ENCODE measurements at places on chromosomes 2 and 18.

DNA sequence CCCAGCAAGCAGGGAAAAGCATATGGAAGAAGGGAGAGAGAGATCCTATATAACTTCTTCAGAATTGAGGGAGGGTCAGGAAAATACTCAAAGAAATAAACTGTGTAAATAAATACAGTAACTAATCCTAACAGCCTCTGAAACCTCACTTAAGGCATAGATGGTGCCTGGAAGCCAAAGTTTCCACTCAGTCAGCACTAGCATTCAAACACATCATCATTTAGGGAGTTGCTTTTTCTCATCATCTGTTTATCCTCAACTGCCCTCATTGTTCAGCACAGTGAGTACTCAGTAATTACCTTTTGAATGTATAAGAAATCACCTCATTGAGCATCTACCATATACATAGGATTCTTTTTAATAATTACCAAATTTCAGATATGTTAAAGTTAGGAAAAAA, 262.9 kb downstream of the C1D start:
- DNase-seq: no peak

GRCh38 chr2:187434342-187434785, 13.7 kb downstream of the CALCRL start:
- no peak for DNase-seq

DNA sequence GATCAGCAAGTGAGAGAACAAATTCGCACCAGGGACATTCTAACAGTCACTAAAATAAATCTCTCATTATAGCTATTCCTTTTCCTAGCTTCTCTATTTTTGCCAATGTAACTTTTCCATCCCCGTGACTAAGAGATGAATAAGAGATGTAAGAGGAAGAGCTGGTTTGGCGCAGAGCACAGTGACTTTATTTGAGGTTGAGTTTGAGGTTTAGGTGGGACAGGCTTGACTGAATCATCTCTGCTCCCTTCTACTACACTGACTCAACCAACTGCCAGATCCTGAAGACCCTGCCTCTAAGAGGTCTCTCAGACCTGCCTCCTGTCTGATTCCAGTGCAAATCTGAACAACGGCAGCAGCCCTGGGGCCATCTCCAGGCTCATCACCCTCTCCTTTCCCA, 28.0 kb downstream of the RFX8 start:
- no peak for DNase-seq

- DNase-seq: no peak
Measured at GRCh38 chr18:9428862-9429661, 46.3 kb upstream of the RALBP1 start.

- DNase-seq: no peak
Measured at GRCh38 chr2:204505488-204505887, 39.8 kb upstream of the PARD3B start.

DNA sequence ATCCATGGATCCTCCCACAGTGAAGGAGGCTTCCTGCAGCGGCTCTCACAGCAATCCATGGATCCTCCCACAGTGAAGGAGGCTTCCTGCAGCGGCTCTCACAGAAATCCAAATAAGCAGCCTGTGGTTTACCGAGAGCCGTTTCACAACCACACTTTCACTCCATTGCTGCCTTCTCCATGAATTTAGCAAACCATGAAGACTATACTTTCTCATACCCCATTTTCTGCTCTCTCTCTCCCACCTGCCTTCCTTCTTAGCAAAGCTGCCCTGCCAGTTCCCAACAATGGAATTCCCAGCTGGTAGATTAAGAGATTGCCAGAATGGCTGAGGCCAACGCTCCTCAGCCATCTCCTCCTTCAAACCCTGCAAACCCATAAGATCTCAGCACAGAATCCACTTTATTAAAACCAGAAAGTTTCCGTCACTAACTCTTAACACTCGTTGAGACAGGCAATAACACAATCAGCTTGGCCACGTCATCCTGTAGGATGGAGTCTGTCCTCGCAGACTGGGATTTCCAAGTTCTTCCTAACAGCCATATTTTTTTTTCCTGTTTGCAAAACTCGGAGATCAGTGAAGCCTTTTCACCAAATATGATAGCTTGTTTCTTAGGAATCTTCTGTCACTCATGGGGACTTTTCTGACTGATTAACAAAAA, 162.2 kb downstream of the PXDN start:
- no peak for DNase-seq

DNA sequence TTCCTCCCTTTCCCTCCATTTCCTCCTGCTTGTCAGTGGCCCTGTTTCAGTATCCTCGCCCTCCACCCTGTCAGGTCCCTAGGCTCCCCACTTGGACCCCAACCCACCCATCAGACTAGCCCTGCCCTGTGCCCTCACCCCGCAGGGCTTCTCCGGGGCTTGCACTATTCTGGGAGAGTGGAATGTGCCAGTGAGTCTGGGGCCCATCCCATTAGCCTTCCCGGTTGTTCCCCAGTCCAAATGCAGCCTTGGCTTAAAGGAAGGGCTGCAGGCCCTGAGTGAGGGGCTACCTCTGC, 45.5 kb downstream of the MYO7B start:
- DNase-seq: no peak

DNA sequence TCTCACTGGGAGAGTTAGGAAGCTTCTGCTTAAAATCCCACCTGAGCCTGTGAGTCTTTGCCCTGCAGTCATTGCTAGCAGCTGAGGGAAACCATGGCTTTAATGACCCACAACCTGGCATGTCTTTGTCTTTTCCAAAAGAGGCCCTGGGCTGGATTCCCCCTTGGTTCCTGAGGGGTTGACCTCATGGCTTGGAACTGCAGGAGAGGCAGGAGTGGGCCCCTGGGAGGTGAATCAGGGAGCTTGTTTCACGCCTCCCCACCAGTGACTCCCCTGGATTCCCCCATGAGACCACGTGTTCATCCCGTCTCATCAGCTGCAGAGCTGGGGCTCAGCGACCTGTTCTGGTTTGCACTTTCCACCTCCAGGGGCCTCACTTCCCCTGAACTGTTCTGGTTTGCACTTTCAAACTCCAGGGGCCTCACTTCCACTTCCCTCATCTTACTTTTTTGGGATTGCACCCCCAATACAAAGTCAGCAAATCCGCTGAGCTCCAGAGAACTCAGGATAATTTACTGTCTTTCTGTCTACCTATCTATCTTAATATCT, 58.5 kb upstream of the TMEM18 start:
- no peak for DNase-seq

- no peak for DNase-seq
Measured at GRCh38 chr2:196563876-196564275, 75.6 kb upstream of the CCDC150 start.

GRCh38 chr18:1050012-1050657, 145.5 kb downstream of the ADCYAP1 start:
- DNase-seq: no peak

GRCh38 chr18:9726175-9726574, 18.1 kb downstream of the RAB31 start:
- DNase-seq: no peak

DNA sequence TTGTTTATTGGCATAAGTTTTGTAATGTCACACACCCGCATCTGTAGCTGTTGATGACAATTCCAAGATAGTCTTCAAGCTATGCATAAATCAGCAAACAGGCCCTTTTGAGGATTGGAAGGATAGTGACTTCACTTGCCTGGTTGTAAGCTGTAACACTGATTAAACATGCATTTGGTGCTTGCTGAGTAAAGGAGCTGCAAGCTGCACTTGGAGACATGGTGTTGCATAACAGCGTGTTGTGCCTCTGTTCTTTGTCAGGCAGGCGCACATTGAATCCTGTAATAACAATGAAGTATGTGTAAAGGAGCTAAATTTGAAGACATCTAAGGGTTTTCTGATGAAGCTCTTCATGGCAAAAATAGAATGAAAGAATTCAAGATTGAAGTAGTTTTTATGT, 68.7 kb upstream of the TTC27 start:
- no peak for DNase-seq

- no peak for DNase-seq
Measured at GRCh38 chr2:16470936-16471490, 194.6 kb downstream of the CYRIA start.

DNA sequence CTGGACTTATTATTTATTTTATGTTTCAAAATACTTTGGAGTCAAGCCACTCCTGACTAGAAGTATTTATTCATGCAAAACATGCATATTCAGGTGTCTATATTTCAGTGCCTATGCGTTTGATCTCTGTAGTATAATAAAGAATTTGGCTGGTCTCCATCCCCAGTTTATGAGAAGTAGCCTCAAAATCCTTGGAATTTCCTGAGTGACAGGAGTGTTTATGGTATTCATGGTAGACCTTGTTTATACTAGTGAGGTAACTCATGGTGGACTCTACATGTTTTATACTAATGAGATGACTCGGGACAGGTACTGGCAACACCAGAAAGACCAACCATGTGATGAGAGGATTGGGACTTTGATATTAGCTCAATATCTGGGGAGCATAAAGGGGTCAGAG, 43.9 kb upstream of the CSRNP3 start:
- no peak for DNase-seq

- DNase-seq: peak; percentile 22
Measured at GRCh38 chr18:45384137-45384961, 230.9 kb upstream of the SLC14A2 start.

DNA sequence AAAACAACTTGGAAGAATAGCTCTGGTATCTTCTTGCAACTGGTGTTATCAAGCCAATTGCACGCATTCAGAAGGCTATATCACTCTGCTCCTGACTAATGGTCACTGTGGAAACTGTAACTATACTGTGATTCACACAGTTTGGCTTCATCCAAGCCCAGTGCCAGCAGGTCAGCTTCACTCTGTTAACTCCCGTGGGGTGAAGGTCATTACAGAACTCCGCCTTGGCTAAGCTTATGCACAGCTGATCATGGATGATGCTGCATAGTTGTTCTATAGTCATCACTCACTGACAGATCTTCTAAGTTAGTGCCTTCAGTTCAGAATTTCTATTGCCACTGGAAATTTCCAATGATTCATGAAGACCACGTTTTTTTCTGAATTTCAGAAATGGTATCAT, 497.2 kb upstream of the NETO1 start:
- no peak for DNase-seq

- no peak for DNase-seq
Measured at GRCh38 chr2:235977445-235977844, 190.7 kb downstream of the GBX2 start.

DNA sequence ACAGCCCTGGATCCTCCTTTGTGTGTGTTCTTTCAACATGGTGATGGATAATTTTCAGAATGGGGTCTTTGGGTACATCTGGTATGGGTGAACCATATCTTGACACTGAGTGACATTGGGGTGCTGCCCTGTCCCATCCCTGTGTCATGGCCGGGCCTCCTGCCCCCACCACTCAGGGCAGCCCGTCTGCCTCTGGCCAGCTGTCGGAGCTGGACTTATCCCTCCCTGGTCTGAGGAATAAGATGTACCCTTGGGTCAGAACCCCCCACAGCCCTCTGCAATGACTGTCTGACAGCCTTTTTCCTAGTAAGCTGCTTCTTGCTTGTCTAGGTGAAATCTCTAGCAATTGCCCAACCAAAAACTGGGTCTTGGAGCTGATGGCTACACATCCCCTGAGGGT, 142.9 kb downstream of the SH3RF3 start:
- DNase-seq: no peak

DNA sequence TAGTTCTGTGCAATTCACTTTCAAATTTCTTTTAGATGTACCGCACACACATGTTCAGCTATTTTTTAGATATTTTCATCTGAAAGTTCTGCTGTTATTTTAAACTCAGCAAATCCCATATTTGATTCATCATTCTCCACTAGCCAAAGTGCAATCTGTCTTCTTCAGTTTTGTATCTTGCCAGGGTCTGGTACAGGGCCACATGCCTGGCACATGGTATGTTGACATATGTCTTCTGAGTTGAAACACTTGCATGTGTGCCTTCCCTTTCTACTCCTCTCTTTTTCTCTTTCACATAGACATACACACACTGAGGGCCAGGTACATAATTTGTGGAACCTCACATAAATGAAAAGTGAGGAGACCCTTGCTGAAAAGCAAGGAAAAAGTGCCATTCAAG, 25.7 kb upstream of the SESTD1 start:
- DNase-seq: no peak

DNA sequence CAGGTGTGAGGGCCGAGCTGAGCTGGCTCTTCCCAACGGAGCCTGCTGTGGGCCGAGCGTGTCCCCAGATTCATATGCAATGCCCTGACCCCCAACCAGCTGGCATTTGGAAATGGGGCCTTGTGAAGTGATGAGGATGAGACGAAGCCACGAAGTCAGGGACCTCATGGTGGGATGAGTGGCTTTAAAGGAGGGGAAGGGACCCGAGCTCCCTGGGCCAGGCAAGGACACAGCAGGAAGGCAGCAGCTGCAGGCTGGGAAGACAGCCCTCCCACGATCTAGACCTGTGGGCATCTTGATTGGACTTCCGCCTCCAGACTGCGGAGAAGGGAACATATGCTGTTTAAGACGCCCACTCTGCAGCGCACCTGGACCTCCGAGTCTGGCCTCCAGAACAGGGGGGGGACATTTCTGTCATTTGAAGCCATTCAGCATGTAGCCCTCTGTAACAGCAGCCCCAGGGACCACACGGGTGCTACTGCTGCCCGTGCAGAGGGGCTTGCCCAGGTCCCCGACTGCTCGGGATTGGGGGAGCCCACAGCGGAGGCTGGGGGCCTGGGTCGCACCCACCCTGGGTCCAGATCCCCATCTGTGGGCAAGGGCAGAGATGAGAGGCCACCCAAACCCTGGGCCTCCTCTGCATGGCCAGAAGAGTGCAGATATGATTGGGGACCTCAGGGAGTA, 27.2 kb downstream of the KIF1A start:
- DNase-seq: no peak

DNA sequence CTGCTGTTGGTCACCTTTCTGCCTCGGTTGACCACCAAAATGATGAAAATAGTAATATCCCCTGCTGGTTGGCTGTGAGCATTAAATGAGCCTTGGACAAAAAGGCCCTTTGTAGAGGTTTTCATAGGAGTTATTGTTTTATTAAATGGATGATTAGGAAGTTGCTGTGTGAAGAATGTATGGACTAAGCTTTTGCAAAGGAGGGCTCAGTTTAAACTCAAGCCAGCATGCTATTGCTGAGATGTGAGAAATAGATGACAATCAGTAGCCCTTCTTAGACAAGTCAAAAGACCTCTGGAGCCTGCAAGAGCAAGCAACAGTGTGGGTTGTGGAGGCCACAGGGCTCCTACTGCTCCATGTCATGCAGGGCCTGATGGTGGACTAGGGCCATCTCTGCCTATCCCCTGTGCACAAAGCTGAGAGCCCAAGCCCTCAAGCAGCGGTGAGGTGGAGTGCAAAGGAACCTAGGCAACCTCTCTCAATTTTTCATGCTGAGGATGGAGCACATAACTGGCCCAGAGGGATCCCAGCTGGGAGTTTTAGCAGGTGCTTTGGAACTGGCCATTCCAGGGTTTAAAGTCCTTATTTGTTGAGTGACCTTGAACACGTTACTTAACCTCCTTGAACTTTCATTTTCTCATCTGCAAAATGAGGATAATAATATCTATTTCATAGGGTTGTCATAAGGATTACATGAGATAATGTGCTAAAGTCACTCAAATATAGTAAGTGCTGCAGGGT, 37.1 kb downstream of the FOSL2 start:
- DNase-seq: no peak

- DNase-seq: no peak
Measured at GRCh38 chr2:20539776-20540586, 93.1 kb downstream of the RHOB start.

GRCh38 chr2:240714747-240715725, 23.4 kb downstream of the AQP12A start:
- no peak for DNase-seq

GRCh38 chr2:156189584-156189983, 142.9 kb downstream of the NR4A2 start:
- DNase-seq: no peak

- no peak for DNase-seq
Measured at GRCh38 chr2:133871545-133872209, 303.4 kb upstream of the NCKAP5 start.

GRCh38 chr2:217820091-217820819, 182.5 kb downstream of the TNS1 start:
- no peak for DNase-seq

GRCh38 chr2:218265626-218266025, 4.3 kb downstream of the AAMP start:
- DNase-seq: no peak

All from NCI-H1417 treated with DMSO at 0.1 percent for 48 hours (cell line).